Activated CD4-positive, alpha-beta T cell treated with anti-CD3 and anti-CD28 coated beads, Interleukin-2, amount 50 U/mL, for 1 hour (primary cell): ENCODE measurements at places on chromosomes 16 and 17.

DNA sequence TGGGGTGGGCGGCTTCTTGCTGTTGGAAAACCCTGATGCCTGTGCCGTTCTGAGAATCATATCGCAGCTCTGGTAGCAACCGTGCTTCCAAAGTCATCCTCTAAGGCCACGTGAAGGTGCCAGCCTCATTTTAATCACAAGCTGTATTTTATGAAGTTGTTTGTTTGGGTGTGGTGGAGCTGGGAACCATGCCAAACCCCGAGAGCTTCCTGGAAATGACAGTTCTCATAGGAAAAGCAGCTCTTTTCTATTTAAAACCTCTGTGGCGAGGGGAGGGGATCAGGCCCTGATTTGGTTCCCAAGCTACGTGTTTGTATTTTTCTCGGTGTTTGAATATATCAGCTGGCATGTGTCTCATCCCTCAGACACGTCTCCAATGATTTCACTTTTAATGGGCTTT is 21.7 kb downstream of the KNOP1 start:
- peak; percentile 53 for DNase-seq

DNA sequence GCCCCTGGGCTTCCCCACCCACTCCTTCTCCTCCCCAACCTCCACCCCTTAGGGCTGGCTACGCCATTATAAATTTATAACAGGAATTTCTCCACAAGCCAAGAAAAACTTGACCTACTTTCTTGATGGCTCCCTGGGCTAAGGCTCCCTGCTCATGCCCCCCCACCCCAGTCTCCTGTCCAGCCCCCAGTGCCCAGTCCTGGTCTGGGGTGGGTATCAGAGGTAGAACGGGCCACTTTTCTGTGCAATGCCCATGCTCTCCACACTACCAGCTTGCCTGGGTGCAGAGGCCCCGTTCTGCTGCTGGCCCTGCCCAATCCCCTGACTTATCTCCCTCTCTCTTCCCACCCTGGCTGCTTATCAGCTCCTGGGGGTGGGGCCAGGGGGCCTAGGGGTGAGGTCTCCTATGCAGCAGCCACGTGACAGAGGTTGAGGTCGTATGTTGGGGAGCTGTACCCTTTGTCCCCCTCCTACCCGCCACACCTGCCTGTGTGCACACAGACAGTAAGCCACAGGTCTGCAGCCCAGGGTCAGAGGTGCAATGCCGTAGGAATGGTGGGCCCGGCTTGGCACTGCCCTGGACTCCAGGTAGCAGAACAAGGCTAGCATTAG is 10.1 kb downstream of the THRA start:
- no peak for DNase-seq

DNA sequence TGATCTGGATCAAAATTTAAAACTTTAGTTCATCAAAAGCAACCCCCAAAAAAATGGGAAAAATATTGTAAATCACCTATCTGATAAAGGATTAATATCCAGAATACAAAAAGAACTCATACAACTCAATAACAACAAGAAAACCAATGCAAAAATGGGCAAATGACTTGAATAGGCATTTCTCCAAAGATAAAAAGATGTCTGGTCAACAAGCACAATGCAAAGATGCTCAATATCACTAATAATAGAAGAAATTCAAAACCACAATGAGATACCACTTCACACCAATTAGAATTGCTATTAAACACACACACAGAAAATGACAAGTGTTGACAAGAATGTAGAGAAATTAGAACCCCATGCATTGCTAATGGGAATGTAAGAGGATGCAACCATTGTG is 40.4 kb downstream of the UBE2G1 start:
- DNase-seq, result no peak

DNA sequence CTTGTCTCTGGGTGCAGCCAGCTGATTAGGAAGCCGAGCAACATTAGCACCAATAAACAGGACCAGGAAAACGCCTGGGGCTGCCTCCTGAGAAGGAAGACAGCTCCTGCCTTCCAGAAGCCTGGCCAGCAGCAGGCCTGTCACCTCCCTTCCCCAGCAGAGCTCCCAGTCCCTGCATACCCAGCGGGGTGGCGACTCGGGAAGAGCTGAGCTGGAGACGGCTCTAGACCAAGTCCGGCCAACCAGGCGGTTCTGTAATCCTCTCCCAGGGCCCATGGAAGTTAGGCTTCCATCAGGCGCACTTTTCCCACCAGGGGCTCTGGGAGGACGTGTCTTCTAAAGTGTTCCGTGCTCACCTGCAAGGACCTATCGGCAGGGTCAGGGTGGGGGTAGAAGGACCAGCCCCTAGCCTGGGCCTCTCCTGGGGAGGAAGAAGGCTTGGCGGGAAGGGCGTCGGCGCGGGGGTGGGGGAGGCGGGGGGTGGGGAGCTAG is 12.0 kb upstream of the CLUH start:
- DNase-seq, result no peak

GRCh38 chr16:86362155-86362849 is 148.0 kb upstream of the FOXF1 start:
- no peak for DNase-seq

GRCh38 chr16:20976576-20976975 is 76.0 kb downstream of the LYRM1 start:
- DNase-seq, result no peak

DNA sequence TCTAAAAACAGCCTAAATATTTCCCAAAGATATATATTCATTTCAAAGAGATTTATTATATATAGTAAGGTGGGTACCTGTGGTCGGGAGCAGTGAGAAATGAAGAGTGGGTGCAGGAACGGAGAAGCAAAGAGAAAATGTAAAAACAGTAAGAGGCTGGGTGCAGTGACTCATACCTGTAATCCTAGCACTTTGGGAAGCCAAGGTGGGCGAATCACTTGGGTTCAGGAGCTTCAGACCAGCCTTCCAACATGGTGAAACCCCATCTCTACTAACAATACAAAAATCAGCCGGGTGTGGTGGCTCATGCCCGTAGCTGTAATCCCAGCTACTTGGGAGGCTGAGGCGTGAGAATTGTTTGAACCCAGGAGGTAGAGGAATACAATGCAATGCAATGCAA is 257.1 kb downstream of the BCAS3 start:
- DNase-seq, result no peak
